CD4-positive, alpha-beta T cell treated with Interferon alpha-2 for 1 hour (primary cell): ENCODE measurements at places on chromosomes 16 and 17.
A peak's percentile ranks its signal among the peaks of the same experiment; 100 is the strongest.

DNA sequence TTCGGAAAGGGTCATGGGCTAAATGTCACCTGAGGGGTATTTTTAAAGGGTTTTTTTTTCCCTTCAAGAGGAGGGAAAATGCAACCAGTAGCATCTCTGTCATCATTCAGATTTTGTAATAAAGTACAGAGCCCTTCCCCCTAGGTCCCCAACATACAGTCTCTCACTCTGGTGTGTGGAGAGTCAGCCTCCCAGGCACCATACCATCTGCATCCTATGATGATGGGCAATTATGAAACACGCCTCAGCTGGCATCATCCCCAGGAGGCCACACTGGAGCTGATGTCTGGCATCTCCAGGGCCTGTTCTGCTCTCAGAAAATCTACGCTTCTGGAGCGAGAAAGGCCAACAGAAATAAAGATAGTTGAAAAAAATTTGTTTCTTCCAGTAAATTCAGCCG, 32.0 kb downstream of the TBX4 start:
- no peak for DNase-seq

DNA sequence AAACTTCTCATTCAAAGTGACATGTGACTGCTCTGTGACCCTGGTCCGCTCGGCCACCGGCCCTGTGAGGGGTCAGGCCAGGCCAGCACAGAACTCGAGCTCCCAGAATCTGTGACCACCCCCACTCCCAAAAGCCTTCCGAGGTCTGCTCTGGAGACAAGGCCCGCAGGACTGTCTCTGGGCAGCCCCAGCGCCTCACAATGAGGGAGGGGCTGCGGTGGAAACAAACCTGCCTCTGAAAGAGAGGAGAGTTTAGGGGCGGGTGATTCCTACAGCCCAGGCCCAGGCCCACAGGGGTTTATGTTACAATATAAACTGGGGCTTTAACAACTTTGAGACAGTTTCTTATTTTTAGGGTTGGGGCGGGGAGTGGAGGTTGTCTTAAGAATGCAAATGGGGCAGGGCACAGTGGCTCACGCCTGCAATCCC, 19.9 kb downstream of the IGFBP4 start:
- DNase-seq = no peak

DNA sequence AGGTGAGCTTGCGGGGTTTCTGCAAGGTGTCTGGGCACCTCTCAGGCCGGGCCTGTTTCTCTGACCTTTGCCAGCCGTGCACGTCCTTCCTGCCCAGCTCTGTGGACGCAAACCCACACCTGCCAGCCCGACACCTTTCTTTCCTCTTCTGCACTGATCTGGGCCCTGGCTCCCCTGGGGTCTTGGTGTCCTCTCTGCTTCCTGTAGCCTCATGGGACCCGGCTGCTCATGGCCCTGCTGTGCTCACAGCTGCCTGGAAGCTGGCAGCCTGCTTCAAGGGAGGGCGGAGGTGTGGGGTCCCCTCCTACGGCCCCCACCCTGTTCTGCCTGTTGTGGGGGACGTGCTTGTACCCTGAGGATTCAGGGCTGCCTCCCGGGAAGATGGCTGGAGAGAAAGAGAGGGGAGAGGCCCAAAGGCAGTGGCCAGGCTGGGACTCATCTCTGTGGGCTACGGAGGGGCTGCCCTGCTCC, 342.4 kb downstream of the SEC14L1 start:
- no peak for DNase-seq

DNA sequence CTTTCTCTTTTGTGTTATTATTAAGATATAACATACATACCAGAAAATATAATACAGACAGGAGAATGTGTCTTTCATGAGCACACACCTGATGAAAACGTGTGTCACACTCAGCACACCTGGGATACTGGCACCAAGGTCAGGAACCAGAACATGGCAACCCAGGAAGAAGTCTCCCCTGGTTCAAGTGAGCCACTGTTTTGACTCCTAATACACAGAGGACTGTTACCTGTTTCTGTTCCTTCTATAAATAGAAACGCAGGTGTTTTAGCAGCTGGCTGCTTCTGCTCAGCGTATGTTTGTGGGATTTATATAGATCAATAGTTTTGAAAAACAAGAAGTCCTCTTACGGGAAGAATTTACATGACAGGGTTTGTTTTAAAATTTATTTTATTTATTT, 3.5 kb downstream of the SEC14L1 start:
- DNase-seq = no peak

DNA sequence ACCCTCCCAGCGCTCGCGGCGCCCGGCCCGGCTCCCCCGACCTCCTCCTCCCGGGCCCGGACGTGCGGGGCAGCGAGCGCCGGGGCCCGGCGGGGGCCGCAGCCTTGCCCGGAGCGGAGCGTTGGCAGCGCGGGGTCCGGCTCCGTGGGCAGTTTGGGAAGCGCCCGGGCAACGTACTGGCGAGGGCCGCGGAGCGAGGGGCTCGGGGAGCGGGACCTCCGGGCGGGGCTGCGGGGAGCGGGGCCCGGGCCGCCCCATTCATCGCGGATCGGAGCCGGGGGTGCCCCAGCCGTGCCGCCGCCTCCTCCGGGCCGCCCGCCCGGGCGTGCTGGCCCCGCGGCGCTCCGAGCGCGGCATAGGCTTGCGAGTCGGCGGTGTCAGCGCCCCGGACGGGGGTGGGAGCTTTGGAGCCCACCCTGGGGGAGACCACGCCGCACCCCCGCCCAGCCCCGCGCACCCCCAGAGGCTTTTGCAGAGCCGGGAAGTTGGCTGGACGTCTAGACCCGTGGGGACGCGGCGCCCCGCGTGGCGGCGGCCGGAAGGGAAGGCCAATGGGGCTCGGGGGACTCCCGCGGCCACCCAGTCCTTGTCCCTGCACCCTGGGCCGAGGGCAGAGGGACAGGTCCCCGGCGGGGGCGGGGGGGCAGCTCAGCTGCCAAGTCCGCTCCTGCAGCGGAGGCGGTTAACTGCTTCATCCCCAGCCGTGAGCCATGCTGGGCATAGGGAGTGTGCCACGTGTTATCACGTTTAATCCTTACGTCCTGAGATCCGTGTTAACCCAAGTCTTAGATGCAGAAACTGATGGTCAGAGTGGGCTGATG, 852 bp downstream of the ZNF469 start:
- no peak for DNase-seq

- DNase-seq = peak; percentile 74
Observed at GRCh38 chr17:58513965-58514769, at the start of gene MTMR4. MTMR4 (minus strand) TSS chr17:58514638; CDS start chr17:58514407, 231 bp downstream.

- DNase-seq = no peak
Observed at GRCh38 chr17:2172077-2172851, 117.4 kb downstream of the HIC1 start.

GRCh38 chr17:7407082-7407481, 563 bp upstream of the NLGN2 start:
- DNase-seq = no peak

- DNase-seq = no peak
Observed at GRCh38 chr17:56899403-56899802, 14.4 kb downstream of the TRIM25 start.

GRCh38 chr16:57803134-57803990, 1.1 kb upstream of the KIFC3 start:
- DNase-seq = no peak

GRCh38 chr17:14840616-14841231, 424.4 kb downstream of the PMP22 start:
- no peak for DNase-seq

DNA sequence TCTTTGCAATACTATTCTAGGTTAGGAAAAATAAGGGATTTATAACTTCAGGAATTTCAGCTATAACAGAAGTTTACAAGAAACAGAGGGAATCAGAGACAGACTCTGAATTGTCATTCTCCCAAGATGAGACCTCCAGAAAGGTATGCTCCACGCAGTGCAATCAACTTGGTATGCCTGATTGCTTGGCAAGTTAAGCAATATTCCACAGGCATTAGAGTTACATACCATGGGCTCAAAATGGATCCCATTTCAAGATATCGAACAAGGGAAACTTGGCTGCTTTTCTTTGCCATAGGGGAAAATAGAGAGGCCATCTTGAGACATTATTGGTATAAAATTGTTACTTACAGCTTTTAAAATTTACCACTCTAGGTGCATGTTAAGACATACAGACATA, 615.6 kb upstream of the SOX9 start:
- DNase-seq = no peak
